ENCODE measurements at places on chromosomes 7 and 10.

DNA sequence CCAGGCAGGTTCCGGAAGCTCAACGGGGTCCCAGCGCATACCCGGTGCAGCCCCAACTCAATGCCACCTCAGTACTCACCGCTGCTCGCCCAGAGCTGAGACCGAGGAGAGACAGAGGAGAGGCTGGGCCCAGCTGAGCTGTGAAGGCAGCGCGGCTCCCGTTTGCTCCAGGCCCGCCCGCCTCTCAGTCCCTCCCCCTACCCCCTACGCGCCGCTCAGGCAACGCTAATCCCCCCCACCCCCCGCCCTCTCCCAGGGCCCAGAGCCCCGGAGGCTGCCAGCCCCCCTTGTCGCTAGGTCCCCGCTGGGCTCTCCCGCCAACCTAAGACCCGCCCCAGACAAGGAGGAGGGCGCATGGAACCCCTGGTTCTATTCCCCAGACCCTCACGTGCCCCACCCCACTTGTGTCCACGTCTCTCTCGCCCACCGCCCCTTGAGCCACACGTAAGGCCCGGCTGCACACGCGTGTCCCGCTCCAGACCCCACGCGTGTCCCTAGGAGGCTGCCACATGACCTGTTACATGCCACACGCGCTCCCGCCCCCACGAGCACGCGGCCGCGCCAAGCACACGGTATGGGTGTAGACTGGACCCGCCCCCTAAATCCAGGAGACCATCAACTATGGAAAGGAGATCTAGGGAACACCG, at the start of gene PSD:
TSS of gene PSD (minus strand) at position 164 of the 647 bp plus-strand sequence. CDS start 1,747 bp downstream, outside the sequence.
- no peak for DNase-seq

DNA sequence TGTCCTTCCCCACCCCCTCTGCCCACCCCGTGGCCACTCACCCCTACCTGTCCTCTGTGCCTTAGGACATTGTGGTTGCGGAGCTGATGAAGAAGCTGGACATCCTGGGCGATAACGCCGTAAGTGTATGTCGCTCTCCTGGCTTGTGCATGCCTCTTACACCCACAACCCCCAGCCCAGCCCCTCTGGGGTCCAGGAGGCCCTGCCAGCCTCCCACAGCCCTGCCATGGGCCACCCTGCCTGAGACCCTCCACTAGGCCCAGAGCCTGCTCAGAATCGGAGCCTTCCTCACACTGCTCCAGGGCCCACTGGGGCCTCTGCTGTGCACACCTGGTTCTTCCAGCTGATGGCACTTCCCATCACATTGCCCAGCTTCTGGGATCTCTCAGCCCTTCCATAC, 36.8 kb upstream of the DPYSL4 start:
- no peak for DNase-seq

DNA sequence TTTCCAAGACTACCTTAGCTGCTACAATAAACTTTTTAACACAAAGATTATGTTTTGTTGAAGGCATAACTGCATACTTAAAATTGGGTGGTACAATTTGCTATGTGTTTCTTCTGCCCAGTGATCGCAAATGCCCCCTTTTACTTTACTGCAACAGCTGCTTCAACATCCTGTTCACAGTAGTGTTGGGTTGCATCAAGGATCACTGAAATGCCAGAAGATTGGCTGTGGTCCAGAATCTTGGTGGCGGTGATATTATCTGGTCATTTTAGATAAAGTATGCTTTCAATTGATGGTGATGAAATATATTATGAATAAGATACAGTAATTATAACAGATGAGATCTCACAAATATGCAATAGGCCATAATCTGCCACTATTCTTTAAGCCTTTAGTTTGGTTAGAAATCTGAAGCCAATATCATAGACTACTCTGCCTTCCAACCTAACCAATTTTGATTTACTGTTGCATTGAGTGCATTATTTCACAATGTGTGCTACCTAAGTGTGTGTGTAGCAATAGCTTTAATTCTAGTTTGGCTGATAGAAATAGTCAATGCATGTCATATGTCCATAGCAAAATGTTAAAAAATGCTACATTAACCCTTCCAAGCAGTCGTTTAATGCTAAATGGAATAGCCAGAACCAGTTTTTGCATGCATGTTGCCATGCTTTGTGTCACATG, 29.8 kb upstream of the ING3 start:
- no peak for DNase-seq

- no peak for DNase-seq
Measured at GRCh38 chr7:14639801-14640200, 262.8 kb downstream of the DGKB start.

GRCh38 chr10:99524736-99525380, 7.9 kb upstream of the NKX2-3 start:
- no peak for DNase-seq

DNA sequence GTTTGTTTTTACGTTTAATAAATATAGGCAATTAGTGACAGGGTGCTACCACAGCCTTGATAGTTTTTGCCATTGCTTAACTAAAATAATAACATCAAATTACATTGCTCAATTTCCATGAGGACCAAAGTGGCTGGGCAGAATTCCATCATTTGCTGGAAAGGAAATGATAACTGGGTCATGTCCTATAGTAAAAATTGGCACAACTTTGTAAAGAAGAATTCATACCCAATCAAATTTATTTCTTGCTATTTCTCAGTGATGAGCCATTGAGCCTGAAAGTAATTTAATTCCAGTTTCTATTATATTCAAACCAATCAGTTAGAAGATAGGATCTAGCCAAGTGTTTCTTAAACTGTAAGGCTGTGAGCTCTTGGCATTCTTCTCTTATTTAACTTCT, 102.2 kb upstream of the CTTNBP2 start:
- DNase-seq = no peak

DNA sequence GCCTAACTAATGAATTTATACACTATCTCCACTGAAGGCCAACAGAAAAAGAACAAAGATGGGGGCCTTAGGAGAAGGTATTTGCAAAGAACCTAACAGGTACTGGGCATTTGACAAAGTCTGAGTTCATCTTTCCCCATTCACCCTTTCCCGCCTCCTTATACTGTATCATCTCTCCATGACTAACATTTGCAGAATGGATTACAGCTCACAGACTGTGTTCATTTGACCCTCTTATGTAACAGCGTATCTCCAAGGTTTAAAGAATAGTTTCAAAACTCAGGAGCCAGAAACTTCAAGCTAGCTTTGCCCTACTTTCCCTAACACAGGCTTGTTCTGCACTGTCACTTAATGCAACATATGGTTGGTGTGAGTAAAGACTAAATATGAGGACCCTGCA, 238.7 kb upstream of the CELF2 start:
- DNase-seq = no peak

DNA sequence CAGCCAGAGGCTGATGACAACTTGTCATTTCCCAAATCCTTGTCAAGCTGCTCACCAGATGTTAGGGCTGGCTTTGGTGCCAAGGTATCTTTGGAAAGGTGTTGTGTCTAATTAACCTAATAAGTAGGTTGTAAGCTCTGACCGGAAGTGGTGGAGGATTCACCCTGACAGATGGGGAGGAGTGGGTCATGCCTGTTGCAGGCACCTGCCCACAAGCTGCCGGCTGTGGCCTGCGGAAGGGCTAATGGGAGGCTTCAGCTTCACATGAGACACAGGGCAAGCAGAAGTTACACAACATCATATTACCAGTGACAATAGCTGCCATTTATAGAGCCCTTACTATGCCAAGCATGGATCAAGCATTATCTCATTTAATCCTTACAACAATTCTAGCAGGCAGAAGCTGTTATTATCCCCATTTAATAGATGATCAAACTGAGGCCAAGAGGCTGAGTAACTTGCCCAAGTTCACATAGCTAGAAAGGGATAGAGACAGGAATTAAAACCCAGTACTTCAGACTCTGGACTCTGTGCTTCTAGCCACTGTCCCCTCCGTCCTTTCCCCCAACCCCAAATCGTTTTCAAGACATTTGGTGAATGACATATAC, 63.1 kb upstream of the DUSP5 start:
- no peak for DNase-seq

DNA sequence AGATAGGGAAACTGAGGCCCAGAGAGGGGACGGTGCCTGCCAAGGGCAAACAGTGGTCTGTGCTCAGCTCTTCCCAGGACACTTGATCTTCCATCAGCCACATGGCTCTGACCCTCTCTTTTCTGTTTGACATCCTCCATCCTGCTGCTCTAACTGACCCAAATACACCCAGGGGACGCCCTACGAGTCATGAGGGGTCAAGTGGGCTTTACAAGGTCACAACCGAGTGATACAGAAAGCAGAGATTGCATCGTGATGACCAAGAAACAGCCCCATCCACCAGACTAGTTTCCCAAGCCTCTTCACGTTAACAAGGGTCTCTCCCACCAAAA, 131.2 kb upstream of the UNC5B start:
- DNase-seq = no peak

- DNase-seq = no peak
Measured at GRCh38 chr10:89343089-89343767, 15.4 kb downstream of the IFIT3 start.

- no peak for DNase-seq
Measured at GRCh38 chr10:122441961-122442360, 12.5 kb upstream of the ARMS2 start.

GRCh38 chr7:83562960-83563359, 86.0 kb downstream of the SEMA3E start:
- DNase-seq = no peak

DNA sequence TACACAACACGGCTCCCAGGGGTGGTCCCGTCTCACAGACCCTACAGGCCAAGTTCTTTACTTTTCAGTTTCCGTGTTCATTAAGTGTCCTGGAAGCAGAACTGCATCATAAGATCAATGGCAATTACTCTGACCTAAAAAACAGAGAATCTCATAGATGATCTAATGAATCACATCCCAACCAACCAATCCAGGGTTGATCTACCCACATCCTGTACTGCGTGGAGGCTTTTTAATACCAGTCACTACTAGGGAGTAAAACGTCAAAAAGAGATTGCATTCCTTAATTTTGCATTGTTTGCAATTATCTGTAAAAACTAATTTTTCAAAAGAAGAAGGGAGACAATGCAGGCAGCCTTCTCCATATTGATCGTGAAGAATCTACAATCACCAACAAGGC, 72.6 kb downstream of the PARD3 start:
- no peak for DNase-seq

- DNase-seq = no peak
Measured at GRCh38 chr7:24110056-24110455, 173.9 kb upstream of the NPY start.

GRCh38 chr7:125046767-125047166, 117.1 kb upstream of the POT1 start:
- DNase-seq = no peak

All from progenitor cell of endocrine pancreas (in vitro differentiated cells).